ENCODE measurements at places on chromosomes 7 and 10. TPM values are rescaled to one million over a fixed set of nuclear protein-coding genes. Genes with fewer than 3 reads are reported as not detected.

DNA sequence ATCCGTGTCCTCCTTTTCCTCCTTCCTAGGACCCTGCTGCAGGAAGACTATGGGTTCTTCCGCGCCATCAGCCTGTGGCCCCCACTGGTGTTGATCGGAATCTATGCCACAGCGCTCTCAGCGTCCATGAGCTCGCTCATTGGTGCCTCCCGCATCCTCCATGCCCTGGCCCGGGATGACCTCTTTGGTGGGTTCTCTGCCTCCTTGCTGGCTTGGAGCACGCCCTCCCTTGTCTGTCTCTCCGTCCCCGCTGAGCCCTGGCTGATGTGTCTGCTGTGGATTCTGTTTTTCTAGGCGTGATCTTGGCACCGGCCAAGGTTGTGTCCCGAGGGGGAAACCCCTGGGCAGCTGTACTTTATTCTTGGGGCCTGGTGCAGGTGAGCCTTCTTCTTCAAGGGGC lies 7.3 kb upstream of the TRIP6 start:
- no peaks in the 10 kb centered on the region for H3K27me3 ChIP-seq
- H3K4me3 ChIP-seq = no peak overlapping the region
- H3K36me3 ChIP-seq = peaks cover 15% of the 10 kb centered on the region
- H3K4me1 ChIP-seq = peaks cover 9% of the 10 kb centered on the region
- DNase-seq = no peak

The CALHM1 gene
- total RNA-seq = not detected

- H3K27me3 ChIP-seq = peaks cover 20% of the 10 kb centered on the region
- H3K27ac ChIP-seq = no peak overlapping the region
- H3K4me3 ChIP-seq = no peak overlapping the region
- no peaks in the 10 kb centered on the region for H3K4me1 ChIP-seq
- H3K36me3 ChIP-seq = no peaks in the 10 kb centered on the region
Measured at GRCh38 chr7:158569858-158570323, 17.7 kb downstream of the PTPRN2 start.

GRCh38 chr10:24685958-24686540 lies 37.6 kb downstream of the ARHGAP21 start:
- no peaks in the 10 kb centered on the region for H3K36me3 ChIP-seq
- DNase-seq = no peak
- no peaks in the 10 kb centered on the region for H3K27me3 ChIP-seq
- no peak overlapping the region for H3K4me3 ChIP-seq

The PSD gene
- total RNA-seq = 2.2 TPM

The CNPY1 gene
- not detected for total RNA-seq

DNA sequence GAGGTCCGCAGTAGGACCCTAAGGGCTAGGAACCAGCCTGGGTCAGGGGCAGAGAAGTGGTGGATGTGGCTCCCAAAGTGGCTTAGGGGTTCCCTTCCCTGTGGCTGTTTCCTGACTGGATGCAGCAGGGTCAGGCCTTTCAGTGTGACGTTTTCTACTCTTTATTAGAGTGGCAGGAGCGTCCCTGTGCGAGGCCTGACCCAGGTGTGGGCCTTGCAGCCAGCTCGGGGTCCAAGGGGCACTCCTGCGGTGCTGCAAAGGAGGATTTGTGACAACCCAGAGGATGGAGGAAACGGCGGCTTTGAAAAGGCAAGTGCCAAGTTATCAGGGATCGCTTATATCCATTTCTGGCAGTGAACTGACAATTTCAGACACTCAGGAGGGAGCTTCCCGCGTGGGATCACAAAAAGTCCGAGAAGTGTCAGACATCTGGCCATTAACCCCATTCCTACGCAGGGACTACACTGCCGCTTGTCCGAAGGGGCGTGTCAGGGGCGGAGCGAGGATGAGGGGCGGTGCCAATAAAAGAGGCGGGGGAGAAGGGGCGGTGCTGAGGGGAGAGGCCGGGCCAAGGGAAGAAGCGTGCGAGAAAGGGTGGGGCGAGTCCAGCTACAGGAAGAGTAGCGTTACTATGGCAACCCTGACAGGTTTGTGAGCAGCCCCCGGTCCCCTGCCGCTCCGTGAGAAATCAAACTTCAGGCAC lies 98.8 kb upstream of the ZNF722 start:
- peak overlapping the region; percentile 63 for H3K27ac ChIP-seq
- no peak for DNase-seq
- H3K36me3 ChIP-seq = no peaks in the 10 kb centered on the region

The LLCFC1 gene
- total RNA-seq = not detected

All from kidney (tissue), 22 donors.